ENCODE measurements at places on chromosomes 7 and 10.

- no peak for DNase-seq
These were observed 117.5 kb upstream of the LAMB4 start for GRCh38 chr7:108247614-108248013.

DNA sequence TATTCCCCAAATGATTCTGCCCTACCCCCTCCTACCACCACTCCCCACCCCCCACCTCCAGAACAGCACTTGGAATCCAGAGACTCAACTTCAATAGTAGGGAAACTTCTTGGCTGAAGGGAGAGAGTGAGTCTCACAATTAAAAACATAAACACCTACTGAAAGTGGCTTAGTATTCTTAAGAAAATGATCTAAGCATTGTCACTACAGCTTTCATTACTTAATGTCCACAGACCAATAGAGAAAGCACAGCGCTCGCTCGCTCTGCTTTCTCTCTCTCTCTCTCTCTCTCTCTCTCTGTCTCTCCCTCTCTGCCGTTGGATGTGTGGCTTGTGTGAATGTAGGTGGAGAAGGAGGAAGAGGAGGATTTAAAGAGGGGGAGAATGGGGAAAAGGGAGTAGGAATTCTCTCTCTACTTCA lies 1.5 kb upstream of the SEMA3A start:
- peak; percentile 67 for DNase-seq

- peak; percentile 12 for DNase-seq
These were observed 99.6 kb downstream of the GRK5 start for GRCh38 chr10:119306986-119307392.

- DNase-seq: no peak
These were observed 32.2 kb downstream of the DNAJB12 start for GRCh38 chr10:72322280-72323058.

- DNase-seq: no peak
These were observed 34.6 kb upstream of the CC2D2B start for GRCh38 chr10:95873139-95873538.

DNA sequence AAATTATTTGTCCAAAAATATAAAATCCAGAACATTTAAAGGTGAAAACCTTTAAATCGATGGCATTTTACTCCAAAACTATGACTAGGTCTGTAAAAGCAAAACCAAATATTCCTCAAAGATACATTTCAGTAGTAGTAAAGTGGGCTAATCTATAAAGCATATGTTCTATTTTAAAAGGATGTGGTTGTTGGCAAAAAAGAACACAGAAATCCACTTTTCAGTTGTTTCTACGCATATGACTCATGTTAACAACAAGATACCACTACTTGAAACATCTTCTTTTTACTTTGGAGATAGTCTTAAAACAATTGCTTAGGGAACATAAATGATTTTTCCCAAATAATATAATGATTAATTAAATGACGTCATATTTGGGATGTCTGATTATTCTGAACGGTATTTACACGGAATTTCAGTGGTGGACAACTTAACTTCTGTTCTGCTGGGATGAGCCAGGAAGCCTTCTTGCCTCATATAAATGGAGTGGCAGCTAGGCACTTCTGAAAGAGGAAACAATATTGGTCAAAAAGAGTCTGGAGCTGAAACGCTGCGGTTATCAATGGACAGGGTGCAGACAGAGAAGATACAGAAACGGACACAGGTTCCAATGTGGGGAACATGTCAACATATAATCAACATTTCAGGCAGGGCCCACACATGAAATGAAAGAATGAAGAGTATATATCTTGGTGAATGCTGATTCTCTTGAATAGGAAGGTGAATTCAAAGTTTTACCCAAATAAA lies 78.5 kb downstream of the ETV1 start:
- no peak for DNase-seq

- DNase-seq: peak; percentile 99
These were observed at the start of gene INPP5F for GRCh38 chr10:119725828-119726675. TSS of gene INPP5F (plus strand) at chr10:119726050. CDS start at chr10:119726263, 213 bp downstream.

GRCh38 chr10:102016416-102016815 lies 39.6 kb downstream of the ARMH3 start:
- DNase-seq: no peak

- DNase-seq: no peak
These were observed 122.3 kb downstream of the SLIT1 start for GRCh38 chr10:97063271-97063982.

DNA sequence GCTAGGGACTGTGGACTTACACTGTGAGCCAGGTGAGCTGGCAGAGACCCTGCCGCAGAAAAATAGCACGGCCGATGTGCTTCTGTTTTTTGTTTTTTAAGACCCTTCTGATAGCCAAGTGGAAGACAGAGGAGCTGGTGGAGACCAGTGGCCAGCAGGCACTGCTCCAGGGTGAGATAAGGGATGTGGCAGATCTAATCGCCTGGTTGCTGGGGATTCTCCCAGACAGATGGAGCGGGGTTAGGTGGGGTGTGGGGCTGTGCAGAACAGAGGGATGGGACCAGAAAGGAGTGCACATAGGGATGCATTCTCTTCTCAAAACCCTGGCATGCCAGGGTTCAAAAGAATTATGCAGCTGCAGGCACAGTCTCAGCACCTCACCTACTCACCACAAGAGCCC lies 82.2 kb downstream of the VOPP1 start:
- no peak for DNase-seq

DNA sequence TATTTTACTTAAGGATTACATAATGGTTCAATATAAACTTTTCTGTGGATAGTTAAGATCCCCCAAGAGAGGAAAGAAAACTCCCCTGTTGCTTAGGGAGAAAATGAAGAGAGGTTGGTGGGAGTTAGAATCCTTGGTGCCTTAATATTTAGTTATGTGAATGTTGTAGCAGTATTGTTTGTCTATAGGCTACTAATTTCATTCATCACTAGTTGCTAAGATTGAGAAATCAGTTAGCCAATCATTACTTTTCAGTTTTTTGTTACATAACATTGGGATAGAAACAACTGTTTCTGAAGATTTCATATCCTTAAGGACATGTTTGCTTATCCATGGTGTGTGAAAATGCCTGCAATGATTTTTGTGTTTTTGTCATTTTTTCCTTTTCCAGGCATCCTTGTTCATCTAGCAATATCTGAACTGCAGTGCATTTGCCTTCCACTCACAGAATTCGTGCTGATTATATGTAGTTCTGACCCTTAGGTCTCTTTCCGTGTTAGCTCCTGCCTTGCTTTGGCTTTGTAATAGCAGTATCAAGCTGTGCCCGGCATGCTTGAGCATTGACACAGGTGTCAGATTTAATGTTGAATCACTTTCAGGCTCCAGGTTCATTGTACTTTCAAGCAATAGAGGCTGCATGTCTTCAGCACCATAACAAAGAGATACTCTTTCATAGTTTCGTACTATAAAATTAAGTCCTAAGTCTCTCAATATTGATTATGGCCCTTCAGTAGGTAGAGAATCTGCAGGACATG lies 85.0 kb downstream of the PODXL start:
- no peak for DNase-seq

- DNase-seq: no peak
These were observed 11.8 kb downstream of the CAMK2B start for GRCh38 chr7:44313621-44314031.

GRCh38 chr10:13842117-13842516 lies 255.4 kb downstream of the PRPF18 start:
- no peak for DNase-seq

GRCh38 chr10:123134915-123135414 lies 805 bp upstream of the HMX3 start:
- no peak for DNase-seq

DNA sequence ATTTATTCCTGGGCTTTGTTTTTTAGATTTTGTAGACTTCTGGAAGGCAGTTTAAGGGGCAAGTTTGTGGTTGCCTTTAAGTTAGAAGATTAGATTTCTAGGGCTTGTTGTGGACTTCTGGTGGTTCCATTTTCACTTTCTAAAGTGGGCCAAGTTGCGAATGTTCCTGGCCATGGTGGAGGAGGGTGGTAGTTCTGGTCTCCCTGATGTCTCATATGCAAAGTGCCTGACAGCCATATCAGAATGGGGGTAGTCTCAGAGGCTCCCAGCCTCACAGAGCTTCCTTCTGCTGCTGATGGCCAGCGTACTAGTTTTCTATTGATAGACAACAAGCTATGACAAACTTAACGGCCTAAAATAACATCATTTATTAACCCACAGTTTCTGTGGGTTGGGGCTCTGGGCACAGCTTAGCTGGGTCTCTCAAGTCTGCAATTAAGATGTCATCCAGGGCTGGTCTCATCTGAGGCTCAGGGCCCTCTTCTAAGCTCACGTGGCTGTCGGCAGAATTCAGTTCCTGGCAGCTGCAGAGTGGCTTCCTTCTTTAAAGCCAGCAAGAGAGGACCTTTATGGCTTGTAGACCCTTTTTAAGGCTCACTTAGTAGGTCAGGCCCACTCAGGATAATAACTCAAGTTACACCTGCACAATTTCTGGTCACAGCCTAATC lies 44.8 kb downstream of the BMPER start:
- DNase-seq: no peak

DNA sequence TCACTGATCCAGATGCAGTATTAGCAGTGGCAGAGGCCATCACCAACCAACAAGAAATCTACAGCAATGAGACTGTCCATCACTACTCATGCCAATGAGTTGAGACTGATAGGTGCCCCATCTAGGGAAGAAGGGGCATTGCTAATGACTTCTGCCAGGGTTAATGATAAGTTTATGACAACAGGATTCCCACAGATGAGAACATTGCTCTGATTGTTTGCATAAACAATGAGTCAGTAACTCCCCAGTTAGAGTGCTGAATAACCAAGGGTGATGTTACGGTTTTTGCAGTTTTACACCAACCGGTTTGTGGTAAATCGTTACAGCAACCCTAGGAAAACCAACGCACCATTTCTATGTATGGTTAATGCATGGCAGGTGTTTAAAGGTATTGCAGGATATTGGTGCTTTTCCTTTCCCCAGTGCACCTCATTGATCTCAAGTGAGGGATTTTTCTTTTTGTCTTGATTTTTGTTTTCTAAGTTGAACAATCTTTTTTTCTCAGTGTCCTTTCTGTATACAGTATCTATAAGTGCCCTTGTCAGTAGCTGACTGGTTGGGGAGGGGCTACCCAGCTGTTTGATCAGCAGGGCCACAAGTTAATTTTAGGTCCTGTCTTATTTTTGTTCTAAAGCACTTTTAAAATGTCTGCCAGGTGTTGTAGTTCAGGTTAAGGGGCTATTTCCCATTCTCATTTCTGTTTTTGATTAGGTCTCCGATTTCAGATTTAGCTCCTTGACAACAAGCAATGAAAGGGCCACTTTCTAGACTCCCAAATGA lies 3.9 kb upstream of the CSGALNACT2 start:
- no peak for DNase-seq

Data from EL (cell line).